ENCODE measurements at places on chromosomes 3 and 15. TPM values are rescaled to one million over a fixed set of nuclear protein-coding genes. Genes with fewer than 3 reads are reported as not detected.

DNA sequence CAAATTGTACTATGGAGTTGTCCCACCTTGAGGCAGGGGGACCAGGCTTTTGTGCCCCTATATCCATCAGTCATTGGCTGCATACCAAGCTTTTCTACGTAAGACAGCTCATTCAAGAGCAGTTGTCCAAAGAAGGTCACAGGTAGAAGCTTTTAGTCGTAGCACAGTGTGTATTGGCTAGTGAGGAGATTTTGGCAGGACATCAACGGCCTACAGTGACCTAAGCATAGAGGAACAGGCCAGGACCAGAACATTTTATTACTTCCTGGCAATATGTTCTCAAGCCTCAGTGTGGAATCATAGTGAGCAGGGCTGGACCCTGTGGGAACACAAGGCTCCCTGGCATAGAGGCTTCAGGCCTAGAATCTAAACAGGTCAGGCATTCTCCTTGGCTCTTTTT is 105.4 kb upstream of the ANKRD28 start:
- no peak for DNase-seq

The TUSC7 gene
- total RNA-seq = not detected

The RBP2 gene
- total RNA-seq = not detected

The FBXW12 gene
- total RNA-seq = 1.6 TPM

The MEX3B gene
- 89.7 TPM for total RNA-seq

The CCDC191 gene
- total RNA-seq = 4.1 TPM

DNA sequence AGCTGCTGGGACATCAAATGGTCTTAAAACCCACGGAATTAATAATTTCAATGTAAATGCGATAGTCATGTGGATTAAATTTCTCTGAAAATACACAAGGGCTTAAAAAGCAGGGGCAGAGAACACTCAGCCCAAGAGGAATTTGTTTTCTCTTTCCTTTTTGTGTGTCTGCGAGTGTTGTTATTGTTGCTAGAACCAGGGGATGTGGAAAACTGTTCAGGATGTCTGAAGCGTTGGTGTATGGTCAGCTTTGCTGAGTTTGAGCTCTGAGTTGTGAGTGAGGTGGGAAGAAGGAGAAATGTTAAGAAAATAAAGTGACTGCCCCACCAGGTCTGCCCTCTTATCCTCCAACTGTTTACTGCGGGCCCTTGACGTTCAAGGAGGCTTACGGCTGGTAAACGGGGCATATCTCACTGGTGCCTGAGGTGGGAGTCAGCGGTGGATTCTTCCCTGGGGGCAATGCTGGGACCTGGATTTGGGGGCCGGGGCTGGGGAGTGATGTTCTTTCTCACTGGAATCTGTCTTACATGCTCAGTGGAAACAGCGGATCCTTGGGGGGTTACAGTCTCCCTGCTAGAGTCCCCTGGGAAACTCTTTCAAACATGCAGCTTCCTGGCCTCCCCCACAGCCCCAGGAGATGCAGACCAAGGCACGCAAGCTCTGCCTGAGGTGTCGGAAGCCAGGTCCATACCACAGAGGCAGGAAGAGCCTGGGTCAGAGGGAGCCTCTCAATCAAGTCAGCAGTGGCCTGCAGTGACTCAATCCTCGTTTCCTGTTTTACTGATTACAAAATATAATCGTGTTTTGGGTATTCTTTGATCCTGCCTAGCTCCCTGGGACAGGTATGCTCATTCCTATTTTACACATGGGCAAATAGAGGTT is 41.8 kb downstream of the ITGA11 start:
- DNase-seq = no peak

The SEMA3B gene
- 2.4 TPM for total RNA-seq

The FOXB1 gene
- total RNA-seq = not detected

- peak; percentile 66 for DNase-seq
Measured at GRCh38 chr15:70271422-70272088, 173.8 kb upstream of the TLE3 start.

DNA sequence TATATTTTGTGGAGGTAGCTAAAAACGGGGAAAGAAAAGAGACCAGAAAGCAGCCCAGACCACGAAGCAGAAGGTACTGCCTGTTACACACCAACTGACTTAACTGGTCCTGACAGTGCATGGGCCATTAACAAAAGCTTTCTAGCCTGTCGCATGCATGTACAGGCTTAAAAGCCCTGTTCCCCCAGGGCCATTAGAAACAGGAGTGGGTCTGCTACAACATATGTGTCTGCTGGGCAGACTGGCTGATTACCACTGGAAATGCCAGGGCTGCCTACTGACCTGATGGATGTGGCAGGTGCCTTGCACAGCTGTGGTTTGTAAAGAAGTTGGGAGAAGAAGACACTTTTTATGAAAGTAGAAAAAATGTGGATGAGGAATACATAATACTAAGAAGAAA is 137.4 kb downstream of the GAP43 start:
- DNase-seq = no peak

The ACSBG1 gene
- total RNA-seq = 2.9 TPM

DNA sequence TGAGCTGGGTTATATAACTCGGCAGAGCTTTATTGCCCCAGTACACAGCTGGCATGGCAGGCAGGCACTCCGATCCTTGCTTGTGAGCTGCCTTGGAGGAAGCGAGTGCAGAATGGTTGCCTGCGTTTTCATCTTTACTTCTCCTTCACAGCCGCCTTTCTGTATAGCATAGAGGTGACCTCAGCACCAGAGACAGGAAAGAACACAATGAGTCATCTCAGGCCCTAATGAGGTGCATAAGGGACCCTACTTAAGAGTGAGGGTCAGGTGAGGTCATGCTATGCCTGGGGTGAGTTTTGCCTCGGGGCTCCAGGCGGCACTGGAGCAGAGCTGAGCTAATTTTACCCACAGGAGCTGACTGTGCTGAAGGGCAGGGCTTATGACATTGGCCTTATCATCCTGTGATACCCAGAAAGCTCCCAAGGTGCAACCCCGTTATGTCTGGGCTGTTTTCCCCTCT is 43.5 kb downstream of the LPP start:
- DNase-seq = no peak

DNA sequence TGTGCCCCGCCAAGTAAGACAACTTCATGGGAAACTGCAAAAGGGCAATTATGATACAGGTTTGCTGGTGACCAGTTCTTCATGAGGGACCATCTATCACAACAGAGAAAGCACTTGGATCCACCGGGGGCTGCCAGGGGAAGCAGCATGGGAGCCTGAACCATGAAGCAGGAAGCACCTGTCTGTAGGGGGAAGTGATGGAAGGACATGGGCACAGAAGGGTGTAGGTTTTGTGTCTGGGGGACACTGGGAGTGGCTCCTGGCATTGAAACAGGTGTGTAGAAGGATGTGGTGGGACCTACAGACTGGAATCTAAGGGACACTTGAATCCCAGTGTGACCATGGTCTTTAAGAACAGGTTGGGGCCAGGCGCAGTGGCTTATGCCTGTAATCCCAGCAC is 22.6 kb downstream of the MKRN2 start:
- DNase-seq = no peak

The XCR1 gene
- not detected for total RNA-seq

The UNC13C gene
- total RNA-seq = 18.8 TPM

The GPR176 gene
- 31.4 TPM for total RNA-seq

The RAD51 gene
- 0.82 TPM for total RNA-seq

The MOBP gene
- total RNA-seq = 0.41 TPM

DNA sequence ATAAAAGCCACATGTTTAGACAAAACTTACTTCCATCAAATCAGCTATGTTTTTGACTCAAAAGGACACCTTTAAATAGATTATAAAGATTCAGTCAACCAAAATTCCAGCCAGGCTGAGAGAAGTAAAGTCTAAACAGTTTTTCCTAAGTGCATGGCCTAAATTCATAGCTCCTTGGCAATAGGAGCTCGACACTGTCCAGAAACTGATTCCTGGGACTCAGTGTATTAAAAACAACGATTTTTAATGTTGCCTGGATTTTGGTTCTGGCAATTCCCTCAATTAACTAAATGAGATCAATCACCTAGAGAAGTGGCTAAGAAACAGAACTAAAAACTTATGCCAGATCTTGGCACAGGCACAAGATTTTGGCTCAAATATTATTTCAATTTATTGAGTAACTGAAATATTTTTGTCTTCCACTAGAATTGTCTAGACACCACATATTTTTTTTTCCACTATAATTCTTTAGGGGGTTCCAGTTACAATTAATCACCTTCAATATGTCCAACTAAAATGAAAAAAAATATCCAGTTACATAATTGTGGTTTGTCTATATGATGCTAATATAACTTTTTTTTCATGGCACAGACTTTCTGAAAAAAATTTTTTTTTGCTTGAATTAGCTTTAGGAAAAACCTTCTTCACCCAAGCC is 135.9 kb downstream of the TFDP2 start:
- no peak for DNase-seq

GRCh38 chr3:30966896-30967295 is 72.4 kb upstream of the GADL1 start:
- DNase-seq = no peak

DNA sequence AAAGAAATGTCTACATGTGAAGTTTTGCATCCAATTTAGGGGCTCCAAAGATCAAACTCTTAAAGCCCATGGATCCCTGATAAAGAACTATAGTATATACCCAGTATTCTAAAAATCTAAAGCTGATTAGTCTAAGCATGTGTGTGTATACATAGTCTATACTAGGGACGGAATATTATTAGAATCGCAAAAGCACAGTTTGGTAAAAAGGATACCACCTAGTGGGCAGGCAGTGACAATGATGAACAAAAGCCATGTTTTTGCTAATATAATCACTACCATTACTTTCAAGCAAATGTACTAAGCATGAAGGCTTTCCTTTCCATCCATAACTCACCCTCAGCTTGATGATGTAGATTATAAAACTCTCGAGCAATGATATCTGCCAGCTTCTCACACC is 16.5 kb downstream of the POLQ start:
- DNase-seq = no peak

DNA sequence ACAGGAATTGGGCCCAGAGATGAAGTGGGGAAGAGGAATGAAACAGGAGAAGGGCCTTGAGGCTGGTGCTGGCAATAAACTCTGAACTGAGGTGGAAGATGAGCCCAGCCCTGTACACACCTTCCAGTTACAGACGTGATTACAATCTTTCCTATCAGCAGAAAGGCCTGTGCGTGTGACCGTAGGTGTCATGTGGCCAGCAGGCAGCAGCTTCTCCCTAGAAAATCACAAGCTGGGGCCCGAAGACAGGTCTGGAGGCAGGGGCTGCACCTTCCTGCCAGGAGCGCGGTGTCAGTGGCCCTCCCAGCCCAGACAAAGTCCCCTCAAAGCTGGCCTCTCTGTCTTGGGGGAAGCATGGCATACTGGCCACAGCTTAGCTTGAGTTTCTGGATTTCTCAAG is 16.7 kb upstream of the PIGZ start:
- DNase-seq = no peak

DNA sequence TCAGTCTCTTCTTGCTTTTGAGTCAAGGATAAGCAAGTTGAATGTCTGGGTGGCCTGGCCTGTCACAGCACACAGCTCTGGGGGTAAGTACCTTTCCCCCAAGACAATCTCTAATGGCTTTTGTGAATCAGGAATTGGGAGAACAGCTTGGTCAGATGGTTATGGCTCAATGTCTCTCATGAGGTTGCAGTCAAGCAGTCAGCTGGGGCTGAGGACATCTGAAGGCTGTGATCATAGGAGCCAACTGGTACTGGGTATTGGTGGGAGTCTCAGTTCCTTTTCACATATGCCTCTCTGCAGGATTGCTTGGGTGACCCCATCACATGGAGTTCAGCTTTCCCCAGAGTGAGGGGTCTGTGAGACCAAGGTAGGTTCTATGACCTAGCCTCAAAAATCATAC is 33.0 kb upstream of the TMEM158 start:
- no peak for DNase-seq

DNA sequence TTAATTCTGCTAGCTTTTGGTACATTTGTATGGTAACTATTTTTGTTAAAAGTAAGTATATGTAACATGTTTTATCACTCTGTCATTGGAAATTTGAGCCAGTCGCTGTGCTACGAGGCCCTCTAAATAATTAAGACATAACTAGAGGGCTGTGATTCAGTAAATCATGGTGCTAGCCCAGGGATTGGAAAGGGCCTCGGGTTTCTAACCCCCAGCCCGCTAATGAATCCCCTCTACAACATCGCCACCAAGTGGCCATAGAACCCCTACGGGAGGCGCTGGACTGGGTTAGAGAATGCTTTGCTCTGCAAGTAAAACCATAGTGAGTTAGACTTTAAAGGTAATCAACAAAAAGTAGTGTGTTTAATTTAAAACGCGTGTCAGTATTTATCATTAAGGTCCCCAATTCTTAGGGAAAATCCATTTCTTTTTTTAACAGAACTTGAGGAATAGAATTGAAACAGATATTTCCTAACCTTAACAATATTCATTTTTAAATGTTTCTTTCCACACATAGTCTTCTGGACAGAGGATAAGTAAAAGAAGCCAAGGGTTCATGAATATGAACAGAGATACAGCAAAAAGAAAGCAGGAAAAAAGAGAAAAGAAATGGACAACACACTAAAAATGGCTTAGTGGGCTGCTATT is 744.7 kb downstream of the EPHA3 start:
- no peak for DNase-seq

- DNase-seq = no peak
Measured at GRCh38 chr15:48273049-48273448, 58.2 kb upstream of the DUT start.

DNA sequence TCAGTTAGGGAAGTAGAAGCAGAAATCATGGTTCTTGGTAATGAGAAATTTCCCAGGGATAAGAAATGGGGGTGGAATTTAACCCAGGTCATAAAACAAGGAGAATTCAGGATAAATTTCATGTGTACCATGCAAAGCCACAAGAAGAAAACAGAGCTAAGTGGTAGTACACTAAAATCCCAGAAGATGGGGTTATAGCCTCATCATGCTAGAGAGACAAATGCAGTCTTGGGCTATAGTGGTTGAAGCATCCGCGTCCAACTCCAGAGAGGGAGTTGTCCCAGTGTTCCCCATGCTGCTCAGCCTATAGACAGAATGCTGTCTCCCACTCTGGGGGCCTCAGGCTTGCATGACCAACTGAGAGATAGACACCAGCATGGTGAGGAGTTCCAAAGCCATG is 36.2 kb upstream of the CLRN1 start:
- no peak for DNase-seq

DNA sequence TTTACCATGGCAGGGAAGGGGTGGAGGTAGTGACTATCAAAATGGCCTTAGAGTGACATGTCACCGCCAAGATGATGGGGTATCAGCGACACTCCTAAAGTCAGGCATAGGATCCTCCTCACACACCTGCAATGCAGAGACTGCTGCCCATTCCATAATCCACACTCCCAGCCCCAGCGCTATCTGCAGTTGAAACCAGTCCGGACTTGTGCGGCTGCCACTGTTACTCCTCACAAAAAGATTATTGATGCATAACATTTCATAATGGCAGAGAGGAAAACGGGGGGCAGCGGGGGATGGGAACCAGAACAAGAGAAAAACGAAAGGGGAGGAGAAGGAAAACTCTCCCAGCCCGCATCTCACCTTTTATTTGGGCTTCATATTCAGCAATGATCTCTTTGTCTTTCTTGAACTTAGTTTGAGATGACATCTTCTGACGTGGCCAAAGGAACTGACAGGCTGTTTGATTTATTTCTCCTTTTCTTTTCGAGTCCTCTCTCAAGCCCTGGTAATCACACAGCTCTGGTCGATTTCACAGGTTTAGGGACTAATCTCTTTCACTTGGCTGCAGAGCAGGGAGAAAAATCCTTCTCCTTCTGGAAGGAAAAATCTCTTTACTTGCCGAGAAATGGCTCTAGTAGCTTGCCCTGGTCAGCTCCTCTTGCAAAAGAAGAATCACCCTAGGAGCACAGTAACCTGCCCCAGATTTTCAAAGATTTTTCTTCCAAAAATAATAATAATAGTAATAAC is 749 bp downstream of the SRGAP3 start:
- no peak for DNase-seq
